ENCODE measurements at places on chromosomes 1 and 21. TPM values are rescaled to one million over a fixed set of nuclear protein-coding genes. Genes with fewer than 3 reads are reported as not detected.

OLFML2B gene
- total RNA-seq, result 84.0 TPM

RGS1 gene
- total RNA-seq, result not detected

KCNE2 gene
- total RNA-seq, result 0.16 TPM

TMEM52 gene
- total RNA-seq, result 0.65 TPM

PRELP gene
- 2.4 TPM for total RNA-seq

ARHGAP30 gene
- total RNA-seq, result not detected

MYCL gene
- not detected for total RNA-seq

AIM2 gene
- not detected for total RNA-seq

DNALI1 gene
- total RNA-seq, result 5.3 TPM

CDK18 gene
- total RNA-seq, result 2.6 TPM

B3GALT2 gene
- 8.3 TPM for total RNA-seq

FAM151A gene
- total RNA-seq, result not detected

CRNN gene
- not detected for total RNA-seq

SPRR1B gene
- not detected for total RNA-seq

GBP4 gene
- 0.97 TPM for total RNA-seq

RGS8 gene
- 0.16 TPM for total RNA-seq

REN gene
- total RNA-seq, result not detected

RPE65 gene
- total RNA-seq, result not detected

CRYAA gene
- total RNA-seq, result not detected

CYP4X1 gene
- total RNA-seq, result not detected

KRTAP10-5 gene
- not detected for total RNA-seq

SYNC gene
- 201 TPM for total RNA-seq

HSPB7 gene
- 22.2 TPM for total RNA-seq

CCDC185 gene
- total RNA-seq, result not detected

CYP4A11 gene
- total RNA-seq, result not detected

TMIGD3 gene
- total RNA-seq, result not detected

AMY1C gene
- not detected for total RNA-seq

GJC2 gene
- 2.1 TPM for total RNA-seq

ZBTB40 gene
- 13.8 TPM for total RNA-seq

TTC22 gene
- not detected for total RNA-seq

INSRR gene
- under 0.01 TPM for total RNA-seq

SLC1A7 gene
- not detected for total RNA-seq

ZNF697 gene
- total RNA-seq, result 7.4 TPM

ILF2 gene
- total RNA-seq, result 116 TPM

LRRN2 gene
- total RNA-seq, result not detected

RCSD1 gene
- total RNA-seq, result not detected

S100A3 gene
- 6.3 TPM for total RNA-seq

TRAF3IP3 gene
- not detected for total RNA-seq

GBP7 gene
- not detected for total RNA-seq

SYT6 gene
- not detected for total RNA-seq

SERTAD4 gene
- total RNA-seq, result 25.7 TPM

ITLN2 gene
- total RNA-seq, result not detected

LRRIQ3 gene
- 0.65 TPM for total RNA-seq

HFM1 gene
- 0.49 TPM for total RNA-seq

EPB41 gene
- 13.2 TPM for total RNA-seq

GPA33 gene
- total RNA-seq, result not detected

JAM2 gene
- 14.7 TPM for total RNA-seq

HNRNPCL2 gene
- not detected for total RNA-seq

WDR64 gene
- total RNA-seq, result not detected

EEIG2 gene
- total RNA-seq, result 22.0 TPM

AIRE gene
- total RNA-seq, result not detected

PCSK9 gene
- 14.8 TPM for total RNA-seq

TMPRSS3 gene
- total RNA-seq, result not detected

AMPD1 gene
- not detected for total RNA-seq
